Skeletal muscle cell (primary cell): ENCODE measurements at places on chromosomes 2 and 18.
A peak's percentile ranks its signal among the peaks of the same experiment; 100 is the strongest.

GRCh38 chr18:9536354-9537152, 61.2 kb downstream of the RALBP1 start:
- peak; percentile 31 for DNase-seq

- no peak for DNase-seq
These were observed 86.0 kb downstream of the OSBPL6 start for GRCh38 chr2:178280244-178280852.

DNA sequence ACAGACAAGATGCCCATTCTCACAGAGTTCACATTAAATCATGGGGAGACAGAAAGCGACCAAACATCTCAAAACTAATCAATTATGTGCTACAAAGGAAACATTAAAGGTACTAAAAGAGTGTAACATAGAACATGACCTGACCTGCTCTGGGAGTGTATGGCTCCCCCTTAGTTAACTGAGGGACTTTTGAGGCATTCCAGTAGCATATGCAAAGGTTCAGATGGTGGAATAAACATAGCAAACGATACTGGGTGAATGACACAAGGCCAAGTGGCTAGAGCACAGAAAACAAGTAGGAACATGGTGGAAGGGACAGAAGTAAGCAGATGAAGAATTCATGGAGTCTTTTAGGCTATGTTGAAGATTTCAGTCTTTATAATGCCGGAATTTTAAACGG, 11.9 kb downstream of the PPP3R1 start:
- DNase-seq: no peak

GRCh38 chr2:23691565-23691964, 235.4 kb downstream of the ATAD2B start:
- no peak for DNase-seq

GRCh38 chr2:205218056-205218455, 464.2 kb upstream of the NRP2 start:
- DNase-seq: peak; percentile 24

GRCh38 chr2:160223560-160223959, 23.5 kb upstream of the ITGB6 start:
- no peak for DNase-seq

DNA sequence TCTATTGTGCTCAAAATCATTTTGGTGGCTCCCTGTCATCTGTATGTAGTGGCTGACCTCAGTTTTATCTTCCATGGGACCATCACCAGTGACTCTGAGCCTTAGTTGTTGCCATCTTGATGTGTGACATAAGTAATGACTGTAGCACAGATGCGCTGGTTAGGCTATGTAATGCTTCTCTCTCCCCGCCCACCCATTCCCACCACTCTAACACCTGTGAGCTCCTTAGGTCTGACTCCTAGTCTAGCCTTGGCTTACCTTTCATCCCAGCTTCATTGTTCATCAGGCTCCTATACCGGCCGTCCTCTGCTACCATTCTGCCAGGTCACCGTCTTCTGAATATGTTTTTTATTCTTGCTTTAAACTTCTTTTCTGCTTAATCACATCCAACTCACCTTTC, 17.2 kb downstream of the MYO1B start:
- no peak for DNase-seq

DNA sequence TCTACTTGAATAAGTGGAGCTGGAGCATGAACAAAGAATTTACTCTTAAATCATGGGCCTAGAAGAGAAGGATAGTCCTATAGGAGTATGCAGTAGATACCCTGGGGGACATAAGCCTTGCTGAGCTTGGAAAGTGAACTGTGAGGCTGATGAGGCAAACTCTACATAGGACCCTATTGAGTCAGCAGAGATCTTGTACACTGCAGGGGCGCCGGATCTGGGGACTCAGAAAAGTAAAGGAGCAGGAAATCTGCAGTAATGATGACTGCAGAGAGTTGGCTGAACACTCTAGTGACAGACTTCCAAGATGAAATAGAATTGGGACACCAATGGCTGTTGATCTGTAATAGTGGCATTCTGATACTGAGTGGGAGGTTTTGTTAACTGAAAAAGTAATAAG, 543.7 kb downstream of the XIRP2 start:
- DNase-seq: no peak

GRCh38 chr18:29397536-29397935, 1220.6 kb upstream of the CDH2 start:
- no peak for DNase-seq

GRCh38 chr2:121365061-121365460, 80.1 kb upstream of the TFCP2L1 start:
- no peak for DNase-seq

- peak; percentile 13 for DNase-seq
These were observed 194.5 kb upstream of the LRRTM1 start for GRCh38 chr2:80499095-80499494.

GRCh38 chr2:239386001-239386670, 14.7 kb downstream of the HDAC4 start:
- no peak for DNase-seq

GRCh38 chr2:156666130-156666785, 230.1 kb downstream of the GPD2 start:
- no peak for DNase-seq

DNA sequence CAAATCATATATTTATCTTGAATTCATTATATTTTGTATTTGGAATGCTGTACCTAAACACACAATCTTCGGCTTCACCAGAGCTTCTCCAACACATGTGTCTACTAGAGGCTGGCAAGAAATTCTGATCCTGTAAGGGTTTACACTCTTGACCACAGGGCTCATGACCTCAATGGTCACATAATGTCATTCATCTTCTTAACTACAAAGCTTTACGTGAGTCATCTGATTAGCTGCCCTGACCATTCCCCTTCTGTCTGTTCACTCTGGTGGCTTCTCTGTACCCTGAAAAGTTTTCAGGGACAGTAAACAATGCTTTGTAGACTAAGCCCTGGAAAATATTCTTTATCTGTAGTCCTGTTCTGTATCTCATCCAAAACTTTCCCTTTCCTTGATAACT, 423.9 kb downstream of the CMPK2 start:
- no peak for DNase-seq

GRCh38 chr18:30465096-30465495, 577.4 kb downstream of the DSC3 start:
- no peak for DNase-seq

GRCh38 chr2:73383036-73383435, 2.6 kb upstream of the ALMS1 start:
- no peak for DNase-seq

- no peak for DNase-seq
These were observed 36.1 kb downstream of the ASXL2 start for GRCh38 chr2:25842155-25842554.

DNA sequence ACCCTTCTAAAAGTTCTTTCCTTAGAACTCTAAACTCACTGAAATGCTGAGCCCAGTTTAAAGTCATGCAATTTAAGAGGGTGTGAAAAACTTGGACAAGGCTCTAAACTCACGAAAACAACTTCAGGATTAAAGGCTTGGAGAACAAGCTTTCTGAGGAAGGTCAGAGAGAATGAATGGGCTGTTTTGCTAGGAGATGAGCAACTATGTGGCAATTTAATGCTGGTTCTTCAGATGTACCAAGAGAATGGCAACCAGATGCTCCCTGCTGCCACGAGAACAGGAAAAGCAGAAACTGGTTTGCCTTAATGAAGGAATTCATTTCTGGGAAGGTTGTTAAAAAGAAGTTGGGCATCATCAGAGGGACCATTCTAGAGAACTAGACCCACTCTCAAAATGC, 77.8 kb upstream of the PMAIP1 start:
- DNase-seq: no peak

DNA sequence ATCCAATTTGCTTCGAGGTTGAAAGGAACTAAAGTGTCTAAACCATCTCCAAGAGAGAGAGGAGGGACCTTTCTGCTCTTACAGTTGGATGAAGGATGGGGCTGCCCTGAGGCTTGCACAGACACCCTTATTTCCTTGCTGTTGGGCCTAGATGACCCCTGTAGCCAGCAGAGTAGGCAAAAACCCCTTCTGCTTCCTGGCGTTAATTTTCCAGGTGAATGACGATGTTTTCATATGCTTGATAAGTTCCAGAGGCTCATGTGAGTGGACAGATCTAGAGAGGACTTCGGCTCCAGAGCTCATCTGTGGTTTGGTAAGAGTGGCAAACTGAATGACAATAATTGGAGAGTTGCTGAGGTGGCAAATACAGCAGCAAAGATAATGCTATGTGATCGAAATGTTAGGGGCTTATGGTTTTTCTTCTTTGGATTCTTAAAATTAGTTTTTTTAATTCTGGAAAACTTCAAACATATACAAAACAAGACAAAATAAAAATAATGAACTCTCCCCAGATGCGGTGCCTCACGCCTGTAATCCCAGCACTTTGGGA, 98.6 kb upstream of the MAP4K3 start:
- no peak for DNase-seq

DNA sequence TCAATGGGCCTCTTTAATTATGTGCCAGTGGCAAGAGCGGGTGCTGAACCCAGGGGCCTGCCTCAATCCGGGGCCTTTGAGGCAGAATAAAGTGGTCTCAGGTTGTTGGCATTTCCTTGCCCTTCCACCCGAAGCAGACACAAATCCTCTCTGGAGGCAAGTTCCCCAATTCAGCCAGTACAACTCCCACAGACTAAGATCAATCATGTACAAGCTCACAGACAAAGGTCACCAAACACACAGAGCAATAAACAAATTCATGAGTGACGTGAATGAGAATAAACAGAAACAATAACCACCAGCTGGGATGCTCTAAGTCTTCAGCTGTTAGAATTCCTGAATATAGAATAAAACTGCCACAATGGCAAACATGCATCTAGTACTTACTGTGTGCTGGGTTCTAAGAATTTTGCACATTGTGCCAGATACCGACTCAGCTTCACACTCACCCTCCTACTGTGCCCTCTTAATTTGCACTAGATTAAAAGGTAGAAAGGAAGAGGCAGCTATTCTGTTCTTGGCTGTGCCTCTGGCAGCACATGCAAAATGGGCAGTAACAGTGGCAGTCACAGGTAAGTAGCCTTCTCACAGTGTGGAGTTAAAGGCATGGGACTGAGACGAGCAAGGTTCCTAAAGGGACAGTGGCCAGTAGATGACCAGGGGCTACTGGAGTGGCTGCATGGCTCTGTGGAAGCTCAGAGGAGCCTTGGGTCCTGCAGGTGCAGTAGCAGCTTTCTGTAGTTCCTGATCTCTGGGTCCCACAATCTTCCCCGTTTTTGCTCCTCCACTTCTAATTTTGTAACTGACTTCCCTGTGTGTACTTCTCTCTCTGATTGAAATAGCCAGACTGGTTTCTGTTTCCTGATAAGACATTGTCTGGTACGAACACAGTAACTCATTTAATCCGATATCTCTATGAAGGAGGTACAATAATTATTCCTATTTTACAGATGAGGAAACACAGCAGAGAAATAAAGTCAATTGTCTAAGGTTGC, 34.6 kb upstream of the IL1B start:
- DNase-seq: no peak

GRCh38 chr2:241009191-241009590, 10.8 kb downstream of the SNED1 start:
- DNase-seq: no peak

- no peak for DNase-seq
These were observed 360.0 kb upstream of the KCNJ3 start for GRCh38 chr2:154338352-154338967.

- DNase-seq: no peak
These were observed 2.2 kb downstream of the AQP4 start for GRCh38 chr18:26863122-26863879.

GRCh38 chr18:47979611-47980200, 49.2 kb upstream of the SMAD2 start:
- DNase-seq: no peak

DNA sequence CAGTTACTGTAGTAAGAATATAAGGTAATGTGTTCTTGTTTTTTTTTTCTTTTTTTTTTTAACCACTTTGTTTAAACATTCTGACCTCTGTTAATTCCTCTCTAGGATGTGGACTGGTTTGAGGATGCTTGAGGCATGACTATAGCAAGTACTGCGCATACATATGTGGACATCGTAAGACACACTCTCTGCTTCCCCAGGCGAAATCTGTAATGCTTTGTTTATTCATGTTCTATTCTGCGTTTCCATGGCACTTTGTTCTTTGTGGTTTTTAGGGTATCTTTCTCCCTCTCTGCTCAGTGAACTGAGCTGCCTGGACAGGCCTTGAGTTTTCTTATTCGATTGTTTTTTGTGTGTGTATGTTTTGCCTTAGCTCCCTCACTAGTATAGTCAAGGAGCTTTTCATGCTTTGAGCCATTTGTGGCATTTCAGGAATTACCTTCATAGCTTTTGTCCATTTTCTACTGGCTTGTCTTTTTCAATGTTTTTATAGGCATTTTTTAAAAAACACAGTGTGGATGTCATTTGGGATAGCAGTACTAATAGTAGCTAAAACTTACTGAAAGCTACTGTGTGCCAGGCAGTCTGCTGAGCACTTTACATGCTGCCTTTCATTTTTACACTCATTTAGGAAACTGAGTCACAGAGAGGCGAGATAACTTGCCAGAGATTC, 1.9 kb upstream of the SH3BP4 start:
- peak; percentile 98 for DNase-seq

- DNase-seq: no peak
These were observed 186.4 kb downstream of the ANAPC1 start for GRCh38 chr2:111697560-111697959.

GRCh38 chr2:112026509-112026908, 28.6 kb upstream of the TMEM87B start:
- DNase-seq: no peak

DNA sequence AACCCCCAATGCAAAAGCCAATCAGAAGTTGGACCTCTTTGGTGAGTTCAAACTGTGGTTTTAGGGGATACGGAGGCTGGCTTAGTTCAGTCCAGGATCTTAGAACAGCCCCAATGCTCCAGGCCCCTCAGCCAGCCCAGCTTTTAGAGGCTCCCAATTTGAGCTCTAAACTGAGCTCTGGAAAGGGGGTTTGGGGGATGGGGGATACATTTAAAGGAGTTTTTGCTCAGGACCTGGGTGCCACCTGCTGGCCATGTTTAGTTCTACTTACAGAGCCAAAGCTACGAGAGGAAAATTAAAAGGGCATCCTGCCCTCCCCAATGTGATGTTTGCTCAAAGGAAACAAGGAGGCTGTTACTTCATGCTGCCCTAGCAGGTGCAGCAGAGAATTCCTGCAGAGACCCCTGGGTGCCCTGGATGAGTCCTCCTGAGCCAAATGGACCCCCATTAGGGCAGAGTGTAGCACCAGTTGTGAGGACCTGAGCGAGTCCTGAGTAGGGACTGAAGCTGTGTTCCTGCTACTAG, 15.9 kb upstream of the TMEM214 start:
- no peak for DNase-seq

DNA sequence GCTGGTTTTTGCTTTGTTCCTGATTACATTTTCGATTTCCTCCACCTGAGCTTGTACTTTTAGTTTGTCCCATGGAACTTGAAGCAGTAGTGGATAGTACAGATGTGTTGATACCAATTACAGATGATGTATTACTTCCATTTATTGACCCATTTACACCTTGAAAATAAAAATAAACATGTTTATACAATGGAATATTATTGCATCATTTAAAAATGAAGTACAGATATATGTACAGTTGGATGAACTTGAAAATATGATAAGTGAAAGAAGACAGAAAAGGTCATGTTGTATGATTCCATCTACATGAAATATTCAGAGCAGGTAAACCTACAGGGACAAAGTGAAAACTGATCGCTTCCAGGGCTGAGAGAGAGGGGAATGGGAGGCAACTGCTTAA, 160.3 kb upstream of the WDSUB1 start:
- no peak for DNase-seq
